ENCODE measurements at places on chromosomes 16 and 17.

GRCh38 chr16:29898804-29899515 lies 390 bp downstream of the SEZ6L2 start:
- peak; percentile 87 for DNase-seq

GRCh38 chr17:77843896-77844295 lies 114.6 kb upstream of the TNRC6C start:
- no peak for DNase-seq

DNA sequence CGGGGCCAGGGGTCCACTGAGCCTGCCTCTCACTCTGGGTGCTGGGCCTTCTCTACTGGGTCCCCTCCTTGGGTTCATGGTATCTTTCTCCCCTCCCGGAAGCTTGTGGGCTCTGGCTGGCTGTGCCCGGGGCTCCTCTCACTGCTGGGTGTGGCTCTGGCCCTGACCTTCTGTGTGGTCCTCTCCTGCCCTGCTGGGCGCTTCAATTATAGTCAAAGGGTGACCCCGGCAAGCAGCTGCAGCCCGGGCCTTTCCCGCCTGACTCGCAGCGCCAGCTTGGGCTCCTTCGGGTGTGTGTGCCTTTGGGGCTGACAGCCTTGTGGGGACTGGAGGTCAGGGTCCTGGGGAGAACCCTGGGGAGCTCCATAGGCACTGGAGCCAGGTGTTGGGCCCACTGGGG lies 54.2 kb upstream of the PVALEF start:
- no peak for DNase-seq

DNA sequence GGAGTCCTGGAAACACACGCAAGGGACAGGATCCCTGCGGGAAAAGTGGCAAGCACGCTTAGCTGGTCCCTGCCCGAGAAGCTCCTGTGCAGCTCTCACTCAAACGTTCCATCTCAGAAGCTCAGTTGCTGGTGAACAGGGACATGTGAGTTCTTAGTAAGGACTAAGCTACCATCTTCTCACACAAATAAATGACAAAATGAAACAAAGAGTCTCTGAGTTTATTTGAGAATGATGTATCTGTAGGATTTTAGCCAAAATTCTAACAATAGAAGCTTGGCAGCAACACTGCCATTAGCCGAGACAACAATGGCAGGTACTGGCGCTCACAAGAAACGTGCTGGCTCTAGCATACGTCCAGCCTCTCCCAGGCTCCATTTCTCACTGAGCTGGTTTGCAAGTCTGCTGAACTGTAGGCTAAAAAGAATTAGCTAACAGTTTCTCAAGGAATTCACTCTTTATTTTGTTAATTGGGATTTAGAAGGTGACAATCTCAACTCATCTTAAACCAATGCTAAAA lies 90.2 kb downstream of the VPS53 start:
- no peak for DNase-seq

GRCh38 chr16:77925531-77925930 lies 96.8 kb upstream of the CLEC3A start:
- no peak for DNase-seq

GRCh38 chr17:9959377-9959981 lies 54.4 kb upstream of the RCVRN start:
- peak; percentile 79 for DNase-seq

- DNase-seq, result no peak
Measured at GRCh38 chr16:11681976-11682654, 13.9 kb downstream of the SNN start.

DNA sequence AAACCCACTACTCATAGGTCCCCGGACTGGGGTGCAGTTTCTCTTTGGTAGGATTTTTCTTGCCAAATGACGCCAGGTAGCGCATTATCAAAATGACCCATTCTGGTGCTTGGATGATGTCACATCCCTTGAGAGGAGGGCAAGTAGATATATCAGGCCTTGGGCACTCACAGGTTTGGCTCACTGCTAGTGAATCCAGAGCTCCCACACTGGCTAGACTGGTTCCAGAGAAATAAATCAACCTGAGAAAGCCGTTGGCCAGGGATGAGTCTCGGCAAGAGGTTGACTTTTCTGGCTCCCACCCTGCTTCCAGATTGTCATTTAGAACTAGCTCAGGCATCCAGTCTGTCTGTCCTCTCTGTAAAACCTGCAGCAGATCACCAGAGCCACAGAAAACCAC lies 188.4 kb upstream of the MAF start:
- no peak for DNase-seq

DNA sequence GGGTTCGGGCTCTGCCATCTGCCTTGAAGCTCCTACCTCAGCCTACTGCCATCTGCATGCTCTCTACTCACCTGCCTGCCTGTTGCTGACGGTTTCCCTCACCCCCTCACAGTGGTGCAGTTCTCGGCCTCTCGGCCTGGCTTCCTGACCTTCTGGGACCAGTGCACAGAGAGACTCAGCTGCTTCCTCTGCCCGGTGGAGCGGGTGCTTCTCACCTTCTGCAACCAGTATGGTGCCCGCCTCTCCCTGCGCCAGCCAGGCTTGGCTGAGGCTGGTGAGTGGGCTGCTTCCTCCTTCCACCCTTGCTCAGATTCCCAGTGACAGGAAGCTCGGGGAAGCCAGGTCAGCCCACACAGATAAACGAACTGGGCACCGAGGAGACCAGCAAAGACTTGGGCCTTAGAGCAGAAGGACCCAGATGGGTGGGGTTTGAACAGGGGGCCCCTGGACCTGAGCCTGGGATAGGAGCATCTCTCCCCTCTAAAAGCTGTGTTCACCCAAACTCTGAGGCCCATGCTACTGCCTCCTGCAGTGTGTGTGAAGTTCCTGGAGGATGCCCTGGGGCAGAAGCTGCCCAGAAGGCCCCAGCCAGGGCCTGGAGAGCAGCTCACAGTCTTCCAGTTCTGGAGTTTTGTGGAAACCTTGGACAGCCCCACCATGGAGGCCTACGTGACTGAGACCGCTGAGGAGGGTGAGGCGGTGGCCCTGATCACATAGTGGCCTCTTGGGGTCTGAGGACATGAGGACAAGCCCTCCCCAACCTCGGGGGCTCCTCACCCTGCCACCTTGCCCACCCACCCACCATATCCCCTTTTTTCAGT lies 16.4 kb downstream of the RIPOR1 start:
- no peak for DNase-seq

- peak; percentile 27 for DNase-seq
Measured at GRCh38 chr16:82043680-82044584, 8.9 kb downstream of the HSD17B2 start.

GRCh38 chr16:15970743-15971439 lies 21.5 kb downstream of the ABCC1 start:
- DNase-seq, result no peak

GRCh38 chr16:24986512-24987303 lies 28.5 kb downstream of the ARHGAP17 start:
- no peak for DNase-seq

DNA sequence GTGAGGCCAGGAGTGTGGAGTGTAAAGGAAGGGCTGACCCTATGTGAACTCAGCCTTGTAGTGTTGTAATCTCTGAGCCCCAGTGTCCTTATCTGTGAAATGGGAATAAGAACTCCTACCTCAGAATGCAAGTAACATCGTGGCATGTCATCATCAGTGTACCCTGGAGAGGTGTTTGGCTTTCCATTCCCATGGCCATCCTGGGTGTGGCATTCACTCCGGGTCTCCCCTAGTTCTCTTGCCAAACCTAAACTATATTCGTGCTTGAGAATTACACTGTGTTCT lies 1.9 kb downstream of the NXPH3 start:
- DNase-seq, result no peak

DNA sequence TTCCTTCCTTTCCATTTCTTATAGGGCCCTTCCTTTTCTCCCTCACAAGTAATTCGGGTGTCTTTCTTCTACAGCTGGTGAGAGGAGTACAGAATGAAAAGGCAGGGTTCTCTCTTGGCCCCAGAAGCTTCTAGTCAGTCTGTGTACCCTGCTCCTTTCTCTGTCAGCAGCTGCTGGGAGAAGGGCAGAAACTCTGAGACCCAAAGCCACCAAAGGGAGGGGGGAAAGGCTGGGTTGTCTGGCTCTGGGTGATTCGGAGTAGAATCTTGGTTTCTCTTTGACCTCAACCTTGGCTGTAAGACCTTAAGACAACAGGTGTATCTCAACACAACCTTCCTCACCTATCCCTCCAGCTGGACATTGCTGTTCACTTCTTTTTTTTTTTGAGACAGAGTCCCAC lies 3.3 kb upstream of the NR1D1 start:
- DNase-seq, result no peak

DNA sequence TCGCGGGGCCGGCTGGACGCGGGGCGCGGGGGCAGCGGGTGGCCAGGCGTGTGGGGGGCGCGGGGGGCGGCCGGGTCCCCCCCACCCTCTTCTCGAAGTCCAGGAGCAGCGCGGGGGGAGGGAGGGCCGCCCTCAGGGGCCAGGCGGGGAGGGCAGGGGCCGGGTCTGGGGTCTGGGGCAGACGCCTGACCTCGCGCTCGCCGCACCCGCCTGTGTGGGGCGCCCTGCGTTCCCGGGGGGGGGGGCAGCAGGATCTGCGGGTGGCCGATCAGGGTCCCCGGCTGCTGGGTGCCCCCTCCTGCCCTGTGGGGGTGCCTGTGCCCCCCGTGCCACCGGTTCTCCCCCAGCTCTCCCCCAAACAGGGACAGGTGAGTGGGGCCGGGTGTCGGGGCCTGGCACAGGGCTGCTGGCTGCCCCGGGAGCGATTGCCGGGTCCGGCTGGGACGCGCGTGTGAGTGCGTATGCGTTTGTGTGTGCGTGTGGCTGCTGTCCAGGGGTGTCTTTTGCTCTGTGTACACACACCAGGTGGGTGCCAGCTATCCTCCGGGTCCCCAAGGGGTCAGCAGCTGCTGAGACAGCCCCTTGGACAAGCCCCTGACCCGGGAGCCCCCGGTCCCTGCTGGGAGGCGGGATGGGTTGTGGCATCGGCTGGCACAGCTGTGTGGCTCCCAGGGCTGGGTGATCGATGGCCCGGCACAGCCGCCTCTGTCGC lies 663 bp downstream of the PRR35 start:
- no peak for DNase-seq

DNA sequence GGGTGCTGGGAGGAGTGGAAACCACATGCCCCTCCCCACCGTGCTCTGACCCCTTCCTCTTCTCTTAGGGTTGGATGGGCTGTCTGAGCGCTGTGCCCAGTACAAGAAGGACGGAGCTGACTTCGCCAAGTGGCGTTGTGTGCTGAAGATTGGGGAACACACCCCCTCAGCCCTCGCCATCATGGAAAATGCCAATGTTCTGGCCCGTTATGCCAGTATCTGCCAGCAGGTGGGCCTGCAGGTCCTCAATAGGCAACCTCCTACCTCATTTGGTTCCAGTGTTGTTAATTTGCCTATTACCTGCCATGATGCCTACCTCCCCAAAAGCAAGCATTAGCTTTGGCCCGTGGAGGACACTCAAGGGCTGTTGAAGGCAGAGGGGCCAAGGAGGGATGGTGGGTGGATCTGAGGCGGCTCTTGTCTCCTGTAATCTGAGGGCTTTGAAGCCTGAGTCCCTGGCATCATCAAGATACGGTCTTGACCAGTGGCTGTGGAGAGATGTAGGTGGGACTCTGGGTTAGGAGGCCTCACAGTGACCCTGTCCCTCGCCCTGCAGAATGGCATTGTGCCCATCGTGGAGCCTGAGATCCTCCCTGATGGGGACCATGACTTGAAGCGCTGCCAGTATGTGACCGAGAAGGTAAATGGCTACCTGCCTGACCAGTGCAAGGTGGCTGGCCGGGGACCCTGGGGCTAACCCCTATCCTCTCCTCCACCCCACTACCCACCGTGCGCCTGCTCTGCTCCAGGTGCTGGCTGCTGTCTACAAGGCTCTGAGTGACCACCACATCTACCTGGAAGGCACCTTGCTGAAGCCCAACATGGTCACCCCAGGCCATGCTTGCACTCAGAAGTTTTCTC lies 3.4 kb downstream of the ALDOA start:
- DNase-seq, result no peak

DNA sequence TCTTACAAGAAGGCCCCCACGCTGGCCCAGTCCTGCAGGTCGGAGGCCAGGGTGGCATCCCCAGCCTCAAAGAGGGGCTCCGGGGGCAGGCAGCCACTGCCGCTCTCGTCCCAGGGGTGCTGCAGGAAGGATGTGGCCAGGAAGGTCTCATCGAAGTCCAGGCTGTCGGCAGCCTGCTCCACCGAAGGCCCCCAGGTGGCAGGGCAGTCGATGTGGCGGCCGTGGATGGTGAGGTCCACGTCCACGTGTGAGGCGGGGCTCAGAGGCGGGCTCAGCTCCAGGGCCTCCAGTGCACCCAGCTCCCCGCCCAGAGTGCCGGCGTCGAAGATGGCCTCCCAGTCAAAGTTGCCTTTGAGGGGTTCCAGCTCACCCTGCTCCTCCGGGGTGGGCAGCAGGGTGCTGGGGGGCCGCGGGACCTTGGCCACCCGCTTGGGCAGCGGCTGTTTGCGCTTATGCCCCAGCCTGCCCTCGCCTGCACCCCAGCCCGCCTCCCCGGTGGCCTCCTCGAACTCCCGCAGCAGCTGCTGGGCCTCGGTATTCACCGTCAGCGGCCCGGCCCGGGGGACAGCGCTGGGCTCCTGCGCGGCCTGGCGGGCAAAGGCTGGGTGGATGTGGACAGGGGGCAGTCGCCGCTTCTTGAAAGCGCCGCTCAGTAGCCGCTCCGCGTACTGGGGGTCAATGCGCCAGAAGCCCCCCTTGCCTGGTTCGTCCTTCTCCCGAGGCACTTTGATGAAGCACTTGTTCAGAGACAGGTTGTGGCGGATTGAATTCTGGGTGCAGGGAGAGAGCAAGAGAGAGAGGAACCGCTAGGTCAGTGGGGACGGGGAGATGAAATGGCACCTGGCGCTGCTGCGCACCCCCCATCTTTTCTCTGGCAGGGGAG lies 3.5 kb downstream of the FOXJ1 start:
- no peak for DNase-seq

DNA sequence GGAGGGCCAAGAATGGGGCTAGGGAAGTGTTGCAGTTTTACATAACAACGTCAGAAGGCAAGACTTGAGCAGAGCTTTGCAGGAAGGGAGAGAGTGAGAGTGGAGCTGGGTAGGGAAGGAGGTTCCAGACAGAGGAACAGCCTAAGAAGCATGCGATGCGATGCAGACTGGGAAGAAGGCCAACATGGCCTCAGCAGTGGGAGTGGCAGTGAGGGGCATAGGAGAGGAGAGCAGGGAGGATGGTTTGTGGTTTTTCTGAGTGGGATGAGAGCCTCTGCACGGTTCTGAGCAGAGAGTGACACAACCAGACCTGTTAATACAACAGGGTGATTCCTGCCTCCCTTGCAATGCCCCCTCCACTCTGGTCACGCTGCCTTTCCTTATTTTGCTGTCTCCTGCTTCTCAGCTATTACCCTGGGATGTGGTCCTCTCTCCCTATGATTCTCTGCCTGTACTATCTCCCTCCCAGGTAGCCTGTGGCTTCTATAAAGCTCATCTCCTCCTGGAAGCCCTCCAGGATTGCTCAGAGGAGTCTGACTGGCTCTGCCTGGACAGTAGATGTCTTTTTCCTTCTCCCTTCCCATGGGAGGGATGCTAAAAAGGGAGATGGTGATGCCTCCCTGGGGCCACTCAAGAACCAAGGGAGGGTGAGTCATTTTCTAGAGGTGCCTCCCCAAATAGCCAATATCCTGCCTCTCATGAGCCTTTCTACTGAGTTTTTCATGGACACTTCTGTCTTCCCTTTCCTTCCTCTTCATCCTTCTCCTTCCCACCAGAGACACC lies 38.7 kb upstream of the NGFR start:
- DNase-seq, result no peak

GRCh38 chr17:19978805-19979211 lies 1.2 kb upstream of the AKAP10 start:
- no peak for DNase-seq

- DNase-seq, result peak; percentile 2
Measured at GRCh38 chr16:7834771-7835431, 502.3 kb downstream of the RBFOX1 start.

Data from stomach (tissue), 19 donors.